ENCODE measurements at places on chromosomes 6 and 20. TPM values are rescaled to one million over a fixed set of nuclear protein-coding genes. Genes with fewer than 3 reads are reported as not detected.

Gene GTF3C6
- total RNA-seq: 39.3 TPM

Gene HLA-DOA
- 0.07 TPM for total RNA-seq

Gene FAM209B
- total RNA-seq: 0.49 TPM

Gene SOX12
- 7.3 TPM for total RNA-seq

Gene BPI
- not detected for total RNA-seq

Gene PNPLA1
- 0.23 TPM for total RNA-seq
